ENCODE measurements at places on chromosomes 5 and 9. TPM values are rescaled to one million over a fixed set of nuclear protein-coding genes. Genes with fewer than 3 reads are reported as not detected.

Gene PCSK1
- polyA plus RNA-seq = not detected

Gene UNC13B
- 8.1 TPM for polyA plus RNA-seq

Gene CARTPT
- polyA plus RNA-seq = not detected

Gene FBP1
- 0.19 TPM for polyA plus RNA-seq

Gene EXOC3
- polyA plus RNA-seq = 25.7 TPM

Gene MEGF10
- 1.1 TPM for polyA plus RNA-seq

Gene PCDHA4
- polyA plus RNA-seq = 1.2 TPM

Gene PHAX
- 27.4 TPM for polyA plus RNA-seq

Gene GABRA6
- polyA plus RNA-seq = 0.10 TPM

Gene C5orf22
- 14.7 TPM for polyA plus RNA-seq

Gene C9orf153
- polyA plus RNA-seq = 0.03 TPM

Gene TEX48
- polyA plus RNA-seq = 0.46 TPM

Gene TMEM252
- polyA plus RNA-seq = not detected

Gene AHRR
- 0.71 TPM for polyA plus RNA-seq

Gene OR1Q1
- polyA plus RNA-seq = 0.29 TPM

Gene HK3
- 0.02 TPM for polyA plus RNA-seq

Gene KIF4B
- 0.02 TPM for polyA plus RNA-seq

Gene PCDHGB3
- polyA plus RNA-seq = 0.53 TPM

Gene SPATA24
- 7.6 TPM for polyA plus RNA-seq

Gene TPRN
- 4.4 TPM for polyA plus RNA-seq

Gene CCNG1
- polyA plus RNA-seq = 49.0 TPM

Gene FBN2
- polyA plus RNA-seq = 2.2 TPM

Gene DELE1
- 60.3 TPM for polyA plus RNA-seq
